T-helper 2 cell treated with Interferon-gamma antibody and Interleukin-4, amounts not matched to agents 5 μg/mL and 100 μg/mL, for 36 hours (primary cell): ENCODE measurements at places on chromosomes 5 and 9.

GRCh38 chr9:107976767-107977166, 487.2 kb upstream of the KLF4 start:
- no peak for DNase-seq
- H3K4me1 ChIP-seq: no peaks in the 10 kb centered on the region
- no peak overlapping the region for H3K4me3 ChIP-seq
- no peaks in the 10 kb centered on the region for H3K27me3 ChIP-seq

DNA sequence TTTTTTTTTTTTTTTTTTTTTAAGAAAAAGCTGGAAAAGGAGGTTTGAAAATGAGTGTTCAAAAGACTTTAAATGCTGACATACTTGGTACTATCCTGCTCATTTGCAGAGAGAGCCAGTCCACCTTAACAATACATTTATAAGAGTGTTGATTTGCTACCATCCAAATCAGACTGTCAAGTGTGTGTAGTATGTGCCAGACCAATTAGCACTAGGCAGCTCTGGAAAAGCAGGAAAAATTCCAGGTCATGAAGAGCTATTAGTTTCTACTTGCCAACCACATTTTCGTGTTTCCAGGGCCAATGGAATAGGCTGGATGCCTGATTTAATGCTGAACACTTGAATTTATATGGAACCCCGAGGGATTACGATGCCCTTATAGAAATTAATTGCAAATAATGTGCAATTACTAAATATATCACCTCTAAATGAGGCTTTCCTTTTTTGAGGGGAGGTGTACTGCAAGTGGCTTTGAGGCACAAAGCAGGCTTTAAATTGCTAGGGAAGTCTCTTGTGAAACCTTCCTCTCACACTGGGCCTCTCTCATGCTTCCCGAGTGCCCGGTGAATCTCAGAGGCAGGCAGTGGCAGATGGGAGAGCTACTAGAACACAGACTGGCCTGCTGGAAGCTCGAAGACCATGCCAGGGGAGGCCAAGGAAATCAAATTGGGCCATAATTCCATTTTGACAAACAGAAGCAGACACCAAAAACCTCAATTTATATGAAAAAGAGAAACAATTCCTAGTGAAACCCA, 178.7 kb downstream of the PPP2R2B start:
- H3K36me3 ChIP-seq: no peaks in the 10 kb centered on the region
- H3K27ac ChIP-seq: no peak overlapping the region
- no peak for DNase-seq
- peaks cover 2% of the 10 kb centered on the region for H3K27me3 ChIP-seq

GRCh38 chr5:133569347-133569746, 43.0 kb downstream of the FSTL4 start:
- no peak overlapping the region for H3K27ac ChIP-seq
- peaks cover 3% of the 10 kb centered on the region for H3K4me1 ChIP-seq
- peaks cover 20% of the 10 kb centered on the region for H3K27me3 ChIP-seq
- H3K36me3 ChIP-seq: no peaks in the 10 kb centered on the region

DNA sequence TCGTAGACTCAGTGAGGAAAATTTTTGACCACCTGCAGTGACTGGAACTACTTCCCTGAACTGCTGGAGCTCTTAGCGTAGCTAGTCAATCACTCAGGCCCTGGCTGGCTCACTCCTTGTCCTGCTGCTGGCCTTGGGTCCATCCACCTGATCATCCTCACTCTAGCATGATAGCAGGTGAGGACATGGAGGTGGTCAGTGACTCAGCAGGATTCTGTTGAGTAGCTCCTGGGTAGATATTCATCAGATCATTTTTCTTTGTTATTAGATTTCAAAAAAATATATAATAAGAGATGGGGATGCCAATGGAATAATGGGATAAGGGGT, 25.0 kb upstream of the SEMA4D start:
- peak overlapping the region; percentile 97 for H3K27ac ChIP-seq
- H3K4me1 ChIP-seq: peaks cover 81% of the 10 kb centered on the region
- no peaks in the 10 kb centered on the region for H3K27me3 ChIP-seq
- peaks cover 8% of the 10 kb centered on the region for H3K36me3 ChIP-seq
- H3K4me3 ChIP-seq: peak overlapping the region; percentile 76
- no peak for DNase-seq

- H3K4me1 ChIP-seq: peaks cover 52% of the 10 kb centered on the region
- no peak overlapping the region for H3K27ac ChIP-seq
- no peak overlapping the region for H3K4me3 ChIP-seq
- DNase-seq: no peak
Measured at GRCh38 chr5:62340392-62340791, 34.4 kb downstream of the KIF2A start.

DNA sequence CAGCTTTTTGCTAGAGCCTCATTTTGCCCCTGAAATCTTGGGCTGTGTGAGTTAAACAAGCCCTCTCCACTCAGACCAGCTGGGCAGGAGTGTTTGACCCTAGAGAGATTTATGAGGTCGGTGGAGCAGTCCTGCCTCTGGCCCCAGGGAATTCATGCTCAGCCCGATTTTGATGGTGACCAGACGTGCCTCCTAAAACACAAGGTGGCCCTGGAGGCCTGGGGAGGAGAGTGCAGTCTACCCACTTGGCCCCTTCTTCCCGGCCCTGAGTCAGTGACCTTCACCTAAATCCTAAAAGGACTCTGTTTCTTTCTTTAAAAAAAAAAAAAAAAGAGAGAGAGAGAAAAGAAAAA, 86.6 kb upstream of the SAP30L start:
- no peaks in the 10 kb centered on the region for H3K36me3 ChIP-seq
- peaks cover 12% of the 10 kb centered on the region for H3K4me1 ChIP-seq
- no peak overlapping the region for H3K27ac ChIP-seq
